Retinal pigment epithelial cell (primary cell): ENCODE measurements at places on chromosomes 2 and 18.

DNA sequence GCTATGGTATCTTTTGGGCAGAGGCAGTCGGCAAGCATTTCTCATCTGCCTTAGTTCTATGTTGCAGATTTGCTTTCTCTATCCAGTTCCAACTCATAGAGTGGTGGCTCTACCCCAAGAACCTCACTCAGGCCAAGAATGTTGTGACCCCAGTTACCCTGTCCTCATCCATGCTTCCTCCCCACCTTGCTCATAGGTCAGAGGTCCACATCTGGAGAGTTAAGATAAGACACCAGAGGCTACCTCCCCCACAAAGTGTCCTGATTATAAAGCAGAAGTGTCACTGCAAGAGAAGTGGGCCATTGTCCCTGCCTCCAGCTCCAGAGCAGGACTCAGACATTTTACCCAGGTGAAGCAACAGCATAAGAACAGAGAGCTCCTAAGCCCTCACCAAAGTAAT is 276.8 kb upstream of the CHST9 start:
- DNase-seq, result no peak

GRCh38 chr2:18924386-18924785 is 335.0 kb upstream of the NT5C1B start:
- DNase-seq, result no peak

DNA sequence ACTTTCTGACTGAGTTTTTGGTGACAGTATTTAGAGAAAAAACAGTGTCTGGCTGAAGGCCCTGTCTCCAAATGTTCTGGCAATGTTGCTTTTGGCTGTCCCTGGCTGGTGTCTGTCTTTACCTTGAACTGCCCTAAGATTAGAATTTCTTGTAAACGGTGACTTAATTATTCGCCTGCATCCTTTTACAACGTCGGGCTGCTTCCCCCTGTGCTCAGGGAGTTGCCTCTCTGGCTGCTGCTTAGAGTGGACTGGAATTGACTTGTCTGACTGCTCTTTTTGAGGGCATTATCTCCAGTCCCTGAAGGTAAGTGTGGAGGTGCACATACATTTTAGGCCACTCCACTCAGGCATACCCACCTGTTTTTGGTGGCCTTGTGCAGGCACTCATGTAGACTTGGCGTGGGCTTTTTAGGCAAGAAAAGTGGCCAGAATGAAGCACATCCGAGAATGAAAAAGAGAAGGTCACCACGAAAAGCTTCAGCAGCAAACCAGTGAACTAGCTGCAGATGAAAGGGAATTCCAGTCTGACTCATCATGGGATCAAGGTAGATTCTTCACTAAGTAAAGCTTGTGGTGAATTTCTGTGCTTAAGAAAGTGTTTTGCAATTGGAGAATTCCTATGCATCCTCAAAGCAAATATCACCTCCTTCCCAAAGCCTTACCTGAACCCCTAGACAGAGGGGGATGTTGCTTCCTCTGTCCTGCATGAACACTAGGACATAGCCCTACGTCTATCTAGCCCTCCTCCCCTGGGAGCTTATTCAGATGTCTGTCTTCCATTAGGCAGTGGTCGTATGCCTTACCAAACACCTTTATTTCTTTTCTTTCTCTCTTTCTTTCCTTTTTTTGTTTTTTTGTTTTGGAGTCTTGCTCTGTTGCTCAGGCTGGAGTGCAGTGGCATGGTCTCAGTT is 230.3 kb upstream of the TRIB2 start:
- DNase-seq, result no peak

DNA sequence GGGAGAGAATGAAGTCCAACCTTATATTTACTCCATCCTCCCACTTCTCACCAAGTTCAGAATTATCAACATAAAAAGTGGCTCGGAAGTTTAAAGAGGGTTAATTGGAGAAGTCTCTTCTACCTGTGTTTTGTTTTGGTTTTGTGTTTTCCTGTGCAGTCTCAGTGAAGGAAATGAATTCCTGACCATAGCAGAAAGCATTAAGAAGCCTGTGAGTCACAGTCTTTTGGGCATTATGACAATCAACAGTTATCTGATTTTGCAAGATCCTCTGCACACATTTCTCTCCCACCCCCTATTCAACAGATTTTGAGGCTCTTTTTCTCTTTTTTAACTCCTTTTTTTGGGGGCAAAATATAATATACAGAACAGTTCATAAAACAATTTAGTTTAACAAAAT is 8.6 kb upstream of the RPL37A start:
- DNase-seq, result no peak

GRCh38 chr2:71554028-71554705 is 100.8 kb downstream of the DYSF start:
- no peak for DNase-seq

GRCh38 chr2:75560022-75560767 is 544 bp downstream of the EVA1A start:
- DNase-seq, result no peak

DNA sequence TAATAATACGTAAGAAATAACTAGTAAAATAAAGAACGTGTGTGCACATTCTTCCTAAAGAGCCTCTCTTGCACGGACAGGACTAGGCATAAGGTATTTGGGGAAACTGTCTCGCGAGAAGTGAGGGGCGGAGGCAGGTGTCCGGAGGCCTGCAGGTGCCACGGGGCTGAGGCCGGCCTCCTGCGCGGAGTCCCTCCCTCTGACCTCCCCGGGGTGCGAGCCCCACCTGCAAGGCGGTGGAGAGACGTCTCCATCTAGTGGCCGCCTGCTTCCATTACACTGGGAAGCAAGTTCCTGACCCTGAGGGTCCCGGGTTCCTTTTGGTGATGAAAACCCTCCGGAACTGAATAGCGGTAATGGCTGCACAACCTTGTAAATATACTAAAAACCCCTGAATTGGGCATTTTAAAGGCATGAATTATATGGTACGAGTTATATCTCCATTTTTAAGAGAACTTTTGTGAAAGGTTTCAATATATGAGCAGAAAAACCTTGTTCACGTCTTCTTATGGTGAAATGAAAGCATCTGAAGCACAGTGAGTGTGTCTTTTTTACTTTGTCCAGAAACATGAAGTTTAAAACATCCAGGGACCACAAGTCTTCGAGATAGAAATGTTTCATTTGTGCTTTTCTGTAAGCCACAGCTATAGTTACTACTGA is 35.5 kb upstream of the CTDP1 start:
- DNase-seq, result peak; percentile 4

DNA sequence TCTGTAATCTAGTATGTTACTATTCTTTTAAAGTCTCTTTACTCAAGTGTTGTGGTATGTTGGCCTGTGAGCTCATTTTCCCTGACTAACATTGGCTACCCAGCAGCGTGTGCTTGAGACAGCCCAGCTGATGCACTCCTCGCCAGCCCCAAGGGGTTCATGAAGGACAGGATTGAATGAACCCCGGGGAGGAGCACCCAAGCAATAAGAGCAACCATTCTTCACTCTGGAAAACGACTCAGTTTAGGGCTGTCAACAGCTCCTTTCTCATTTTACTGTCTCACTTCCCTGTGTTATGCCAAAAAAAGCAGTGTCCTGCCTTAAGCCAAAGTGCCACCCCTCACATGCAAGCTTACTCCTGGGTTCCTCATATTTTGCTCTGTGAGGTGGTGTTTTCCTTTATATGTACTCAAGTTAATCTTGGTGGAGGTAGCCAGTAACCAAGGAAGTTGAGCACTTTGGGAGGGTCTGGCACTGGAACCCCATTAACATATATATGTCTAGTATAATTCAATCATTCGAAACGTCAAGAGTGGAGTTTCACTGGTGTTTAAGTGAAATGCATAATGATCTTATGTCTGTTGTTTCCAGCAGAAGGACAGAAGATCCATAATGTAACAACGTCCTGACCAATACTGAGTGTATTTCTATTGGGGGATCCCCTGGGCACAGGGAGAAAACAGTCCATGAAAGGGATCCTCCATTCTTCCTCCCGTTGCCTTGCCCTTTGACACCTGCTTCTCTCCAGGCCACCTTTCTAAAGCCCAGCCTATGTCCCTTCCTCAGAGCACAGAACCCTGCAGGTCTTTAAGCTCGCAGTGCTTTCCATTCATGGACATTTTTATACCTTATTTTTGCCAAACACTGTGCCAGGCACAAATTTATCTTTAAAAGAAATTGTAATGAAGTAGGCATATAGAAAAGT is 43.2 kb downstream of the ATIC start:
- DNase-seq, result no peak

DNA sequence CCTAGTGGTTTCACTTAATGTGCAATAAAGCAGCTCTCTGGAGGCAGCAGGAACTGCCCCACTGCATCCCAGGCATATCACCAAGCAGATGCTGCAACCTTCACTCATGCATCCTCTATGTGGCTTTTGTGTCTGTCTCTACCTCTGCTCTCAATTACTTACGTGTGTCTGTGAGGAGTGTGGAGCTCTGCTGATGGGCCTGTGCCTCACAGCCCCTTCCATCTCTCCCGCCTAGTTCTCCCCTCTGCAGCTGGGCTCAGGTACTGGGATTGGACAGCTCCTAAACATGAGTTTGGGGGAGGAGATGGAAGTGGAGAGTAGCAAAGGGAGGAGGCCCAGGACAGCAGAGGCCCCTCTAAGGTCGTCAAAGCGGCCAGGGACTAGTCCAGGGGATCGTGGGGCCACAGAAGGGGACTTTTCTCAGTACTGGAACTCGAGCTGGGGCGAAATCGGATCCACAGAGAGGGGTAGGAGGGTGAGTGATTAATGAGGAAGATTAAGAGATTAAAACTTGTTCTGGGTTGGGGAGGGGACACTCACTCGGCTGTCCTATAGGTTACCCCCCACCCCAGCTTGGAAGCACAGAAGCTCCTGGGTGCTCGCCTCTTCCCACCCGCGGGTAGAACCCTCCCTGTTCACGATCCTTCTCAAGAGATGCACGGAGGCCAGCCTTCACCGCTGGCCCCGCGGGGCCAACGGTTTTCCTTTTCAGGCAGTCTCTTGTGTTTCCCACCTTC is 2.1 kb upstream of the LBX2 start:
- DNase-seq, result no peak

- DNase-seq, result no peak
Measured at GRCh38 chr18:26356045-26356785, 130.0 kb downstream of the TAF4B start.

GRCh38 chr2:190579058-190579410 is 44.5 kb upstream of the NEMP2 start:
- no peak for DNase-seq

DNA sequence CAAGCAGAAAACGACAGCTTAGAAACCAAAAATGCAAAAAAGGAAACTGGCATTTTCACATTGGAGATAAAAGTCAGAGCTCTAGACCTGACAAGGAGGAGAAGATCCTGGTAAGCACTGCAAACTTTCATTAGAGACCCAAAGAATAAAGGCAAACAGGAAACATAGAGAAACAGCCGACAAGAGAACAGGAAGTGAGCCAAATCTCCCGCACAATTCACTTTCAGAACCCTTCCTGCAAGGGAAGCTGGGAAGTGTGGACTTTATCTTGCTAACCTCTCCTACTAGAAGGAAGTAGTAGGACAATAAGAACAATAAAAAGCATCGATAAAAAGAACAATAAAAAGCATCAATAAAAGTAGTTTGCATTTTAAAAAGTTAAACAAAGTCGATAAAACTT is 417.8 kb upstream of the SPHKAP start:
- no peak for DNase-seq

- no peak for DNase-seq
Measured at GRCh38 chr18:48592540-48593171, 53.8 kb downstream of the CTIF start.

DNA sequence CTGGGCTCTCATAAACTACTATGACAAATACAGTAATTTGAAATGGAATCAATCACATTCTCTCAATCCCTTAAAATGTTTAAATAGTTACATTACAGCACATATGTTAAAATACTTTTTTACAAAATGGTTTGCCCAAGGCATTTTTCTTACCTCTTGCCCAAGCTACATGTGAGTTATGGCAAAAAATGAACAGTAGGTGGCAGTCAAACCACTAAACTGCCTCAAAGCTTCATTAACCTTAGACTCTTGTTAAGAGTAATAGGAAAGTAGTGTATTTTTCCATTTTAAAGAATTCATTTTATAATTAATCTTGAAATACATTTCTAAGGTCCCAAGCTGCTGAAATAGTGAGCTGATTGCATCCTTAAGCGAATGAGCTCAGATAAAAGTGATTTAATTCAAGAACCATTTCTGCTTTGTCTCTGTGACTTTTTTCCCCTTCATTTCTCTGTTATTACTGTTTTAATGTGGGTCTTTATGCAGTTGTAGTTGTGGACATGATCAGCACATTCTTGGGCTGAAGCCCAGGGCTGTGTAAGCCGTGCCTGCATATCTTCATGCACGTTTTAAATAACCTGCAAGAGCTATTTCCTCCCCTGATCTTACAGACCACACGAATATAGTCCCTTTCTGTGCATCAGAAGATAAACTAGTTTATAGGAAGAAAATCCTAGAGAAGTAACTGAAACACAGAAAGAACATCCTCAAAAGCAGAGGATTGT is 311.8 kb downstream of the LNPK start:
- peak; percentile 36 for DNase-seq

GRCh38 chr2:177641331-177641730 is 248.8 kb downstream of the AGPS start:
- DNase-seq, result no peak

- DNase-seq, result no peak
Measured at GRCh38 chr2:146978577-146979555, 866.0 kb upstream of the ACVR2A start.

DNA sequence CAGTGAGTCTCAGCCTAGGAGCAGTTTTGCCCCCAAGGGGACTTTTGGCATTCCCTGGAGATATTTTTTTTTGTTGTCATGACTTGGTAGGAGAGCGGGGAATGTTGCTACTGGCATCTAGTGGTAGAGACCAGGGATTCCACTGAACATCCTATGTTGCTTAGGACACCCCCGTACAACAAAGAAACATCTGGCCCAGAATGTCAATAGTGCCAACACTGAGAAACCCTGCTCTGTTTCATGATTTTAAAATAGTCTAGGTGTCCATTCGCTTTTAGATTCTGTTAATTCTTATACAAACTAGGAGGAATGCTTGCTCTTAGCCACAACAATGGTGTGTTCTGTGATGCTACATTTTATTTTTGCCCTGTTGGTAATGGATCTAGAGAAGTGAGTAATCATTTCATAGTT is 225.8 kb upstream of the SIX3 start:
- peak; percentile 13 for DNase-seq

DNA sequence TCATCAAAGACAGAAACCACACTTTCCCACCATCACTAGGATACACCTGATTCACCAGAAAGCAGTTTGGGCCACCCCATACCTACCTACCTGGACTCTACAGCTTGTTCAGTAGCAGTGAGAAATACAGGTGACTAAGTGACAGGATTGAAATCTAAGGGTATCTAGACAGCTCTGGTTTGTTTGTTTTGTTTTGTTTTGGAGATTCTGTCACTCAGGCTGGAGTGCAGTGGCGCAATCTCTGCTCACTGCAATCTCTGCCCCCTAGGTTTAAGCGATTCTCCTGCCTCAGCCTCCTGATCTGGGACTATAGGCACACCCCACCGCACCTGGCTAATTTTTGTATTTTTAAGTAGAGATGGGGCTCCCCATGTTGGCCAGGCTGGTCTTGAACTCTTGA is 3.1 kb downstream of the TTC21B start:
- no peak for DNase-seq

DNA sequence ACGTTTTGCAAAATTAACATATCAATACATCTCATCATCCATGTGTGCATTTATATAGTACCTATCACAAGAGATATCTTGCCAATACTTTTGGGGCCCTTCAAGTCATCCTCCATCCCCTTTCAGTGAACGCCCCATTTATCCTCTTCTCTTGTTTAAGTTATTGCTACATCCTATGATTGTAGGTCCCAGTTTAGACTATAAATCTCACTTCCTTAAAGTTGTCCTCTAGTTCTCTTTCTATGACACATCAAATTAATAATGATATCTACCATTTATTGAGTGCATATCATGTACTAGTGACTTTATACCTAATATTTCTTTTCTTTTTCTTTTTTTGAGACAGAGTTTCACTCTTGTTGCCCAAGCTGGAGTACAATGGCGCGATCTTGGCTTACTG is 28.8 kb upstream of the FBXO11 start:
- no peak for DNase-seq

- DNase-seq, result no peak
Measured at GRCh38 chr2:168428431-168428830, 27.6 kb upstream of the CERS6 start.
